Spinal cord (tissue), 10 donors: ENCODE measurements at places on chromosomes 3 and 15. TPM values are rescaled to one million over a fixed set of nuclear protein-coding genes. Genes with fewer than 3 reads are reported as not detected.
A peak's percentile ranks its signal among the peaks of the same experiment; 100 is the strongest.

The VIPR1 gene
- polyA plus RNA-seq = 1.5 TPM

The MOBP gene
- polyA plus RNA-seq = 318 TPM

The OSBPL10 gene
- polyA plus RNA-seq = 6.5 TPM

- no peaks in the 10 kb centered on the region for H3K27me3 ChIP-seq
- H3K4me1 ChIP-seq = no peaks in the 10 kb centered on the region
- no peak for DNase-seq
- H3K4me3 ChIP-seq = no peak overlapping the region
These were observed 233.5 kb downstream of the MYRIP start for GRCh38 chr3:40042752-40043443.

GRCh38 chr3:59753808-59754450 is 704.1 kb upstream of the CFAP20DC start:
- no peaks in the 10 kb centered on the region for H3K27me3 ChIP-seq
- H3K4me3 ChIP-seq = no peak overlapping the region
- H3K36me3 ChIP-seq = no peaks in the 10 kb centered on the region
- H3K27ac ChIP-seq = no peak overlapping the region
- H3K4me1 ChIP-seq = no peaks in the 10 kb centered on the region
- DNase-seq = no peak

DNA sequence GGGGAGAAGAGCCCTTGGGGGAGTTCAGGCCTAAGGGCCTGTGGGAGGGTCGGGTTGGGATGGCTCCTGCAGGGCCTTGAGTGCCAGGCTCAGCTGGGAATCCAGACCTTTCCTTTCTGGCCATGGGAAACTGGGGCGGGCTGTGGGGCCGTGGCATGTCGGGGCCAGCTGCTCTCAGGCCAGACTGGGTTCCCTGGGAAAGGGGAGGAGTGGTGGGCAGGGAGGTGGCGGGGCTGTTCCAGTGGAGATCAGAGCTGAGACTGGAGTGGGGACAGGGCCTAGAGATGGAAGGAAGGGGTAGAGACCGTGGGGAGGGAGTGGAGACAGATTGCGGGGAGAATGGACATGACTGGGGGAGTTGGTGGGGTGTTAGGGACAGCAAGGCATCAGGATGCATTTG is 20.3 kb downstream of the FBLN2 start:
- no peak overlapping the region for H3K4me3 ChIP-seq
- H3K27ac ChIP-seq = no peak overlapping the region
- no peaks in the 10 kb centered on the region for H3K27me3 ChIP-seq
- no peak for DNase-seq
- peaks cover 23% of the 10 kb centered on the region for H3K4me1 ChIP-seq

GRCh38 chr15:77185242-77185785 is 114.4 kb upstream of the TSPAN3 start:
- peaks cover under 1% of the 10 kb centered on the region for H3K36me3 ChIP-seq
- H3K4me3 ChIP-seq = no peak overlapping the region
- H3K27ac ChIP-seq = no peak overlapping the region

DNA sequence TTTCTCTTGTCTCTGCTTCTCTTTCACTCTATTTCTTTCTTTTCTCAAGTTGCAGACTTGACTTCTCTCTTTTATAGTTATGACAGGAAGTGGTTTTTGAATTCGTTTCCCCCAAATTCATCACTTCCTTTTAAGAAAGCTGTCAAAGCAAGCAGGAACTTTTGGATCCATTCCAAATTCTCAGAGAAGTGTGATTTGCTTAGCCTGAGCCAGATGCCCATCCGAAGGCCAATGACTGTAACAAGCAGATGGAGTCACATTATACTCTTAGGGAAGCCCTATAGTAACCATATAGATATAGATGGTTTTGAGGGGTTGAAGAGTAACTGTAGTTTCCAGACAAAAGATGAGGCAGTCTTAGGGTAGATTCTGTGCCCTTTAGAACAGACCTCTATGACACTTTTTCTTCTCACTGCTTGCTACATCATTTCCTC is 592.0 kb upstream of the KCNMB2 start:
- H3K4me3 ChIP-seq = no peak overlapping the region
- H3K27ac ChIP-seq = no peak overlapping the region
- H3K4me1 ChIP-seq = no peaks in the 10 kb centered on the region
- no peak for DNase-seq

GRCh38 chr15:90301707-90302300 is 36.3 kb downstream of the NGRN start:
- H3K27ac ChIP-seq = no peak overlapping the region
- peaks cover 13% of the 10 kb centered on the region for H3K4me1 ChIP-seq
- no peaks in the 10 kb centered on the region for H3K27me3 ChIP-seq
- no peak overlapping the region for H3K4me3 ChIP-seq
- no peak for DNase-seq

- no peaks in the 10 kb centered on the region for H3K27me3 ChIP-seq
- peaks cover 74% of the 10 kb centered on the region for H3K4me1 ChIP-seq
- peaks cover 62% of the 10 kb centered on the region for H3K36me3 ChIP-seq
- DNase-seq = no peak
These were observed at the start of gene HYAL2 for GRCh38 chr3:50322386-50323091. TSS of gene HYAL2 (minus strand) at chr3:50322745. CDS start at chr3:50320489, 2,256 bp downstream.

GRCh38 chr3:133955892-133956291 is 60.2 kb upstream of the RAB6B start:
- no peak overlapping the region for H3K27ac ChIP-seq
- no peaks in the 10 kb centered on the region for H3K27me3 ChIP-seq
- peaks cover 18% of the 10 kb centered on the region for H3K4me1 ChIP-seq
- H3K4me3 ChIP-seq = no peak overlapping the region
- no peak for DNase-seq
- no peaks in the 10 kb centered on the region for H3K36me3 ChIP-seq

DNA sequence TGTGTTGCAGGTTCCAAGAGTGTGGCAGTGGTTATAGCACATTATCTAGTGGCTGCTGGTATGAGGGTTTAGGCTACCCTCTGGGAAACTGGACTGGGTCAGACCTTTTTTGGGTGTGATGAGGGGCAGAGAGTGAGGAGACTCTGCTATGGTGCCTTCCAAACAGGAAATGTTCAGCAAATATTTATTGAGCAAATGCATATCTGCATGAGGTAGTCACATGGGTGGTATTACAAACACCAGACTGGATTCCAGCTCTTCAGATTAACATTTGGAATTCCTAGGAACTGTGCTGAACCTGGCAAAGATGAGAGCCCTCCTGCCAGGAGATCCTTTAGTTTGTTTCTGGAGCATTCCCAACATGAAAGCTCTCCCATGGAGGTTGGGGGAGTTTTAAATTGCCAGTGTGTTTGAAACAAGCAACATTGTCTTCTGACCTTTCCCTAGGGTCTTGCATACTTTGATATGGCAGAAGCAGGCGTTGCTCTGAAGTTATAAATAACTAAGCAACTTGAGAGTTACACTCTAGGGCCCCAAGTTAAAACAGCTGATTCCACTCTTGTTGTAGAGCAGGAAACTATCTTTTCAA is 341.2 kb upstream of the C2CD4B start:
- H3K27ac ChIP-seq = no peak overlapping the region
- no peak overlapping the region for H3K4me3 ChIP-seq
- H3K27me3 ChIP-seq = no peaks in the 10 kb centered on the region
- no peaks in the 10 kb centered on the region for H3K36me3 ChIP-seq
- H3K4me1 ChIP-seq = peaks cover 13% of the 10 kb centered on the region

GRCh38 chr15:77002436-77002835 is 7.5 kb downstream of the PSTPIP1 start:
- no peaks in the 10 kb centered on the region for H3K36me3 ChIP-seq
- DNase-seq = no peak
- peaks cover 4% of the 10 kb centered on the region for H3K4me1 ChIP-seq
- no peak overlapping the region for H3K27ac ChIP-seq

DNA sequence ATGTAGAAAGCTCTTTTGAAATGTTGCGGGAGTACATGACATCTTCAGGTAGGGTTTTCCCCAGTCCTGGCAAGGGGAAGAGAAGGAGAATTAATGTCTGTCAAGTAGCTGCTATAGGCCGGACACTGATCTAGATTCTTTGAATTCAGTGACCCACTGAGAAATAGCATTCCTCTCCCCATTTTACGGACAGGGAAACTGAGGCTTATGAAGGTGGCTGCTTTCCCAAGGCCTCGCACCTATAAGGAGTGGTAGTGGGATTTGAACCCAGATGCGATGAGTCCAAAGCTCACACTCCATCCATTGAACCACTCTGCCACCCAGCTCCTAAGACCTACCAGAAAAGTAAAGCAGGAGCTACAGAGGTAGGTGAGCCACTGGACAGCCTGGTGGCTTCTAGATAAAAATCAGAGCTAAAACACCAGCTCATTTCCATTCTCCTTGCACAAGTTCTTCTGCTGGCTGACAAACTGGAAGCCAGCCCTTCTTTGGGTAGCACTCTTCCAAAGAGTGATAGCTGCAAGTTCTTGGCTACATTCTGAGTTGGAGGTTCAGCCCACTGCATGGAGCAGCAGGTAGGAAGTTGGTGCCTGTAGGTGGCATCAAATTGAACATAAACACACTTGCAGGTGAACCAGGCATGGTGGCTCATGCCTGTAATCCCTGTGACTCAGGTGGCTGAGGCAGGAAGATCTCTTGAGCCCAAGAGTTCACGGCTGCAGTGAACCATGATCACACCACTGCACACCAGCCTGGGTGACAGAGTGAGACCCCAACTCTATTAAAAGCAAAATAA is 22.0 kb downstream of the ZNF710 start:
- no peak overlapping the region for H3K27ac ChIP-seq
- no peak for DNase-seq
- no peaks in the 10 kb centered on the region for H3K27me3 ChIP-seq

GRCh38 chr3:29385046-29385830 is 104.4 kb downstream of the RBMS3 start:
- DNase-seq = no peak
- H3K27ac ChIP-seq = no peak overlapping the region
- H3K36me3 ChIP-seq = no peaks in the 10 kb centered on the region
- no peaks in the 10 kb centered on the region for H3K27me3 ChIP-seq
- H3K4me1 ChIP-seq = no peaks in the 10 kb centered on the region
- no peak overlapping the region for H3K4me3 ChIP-seq

- no peaks in the 10 kb centered on the region for H3K27me3 ChIP-seq
- no peaks in the 10 kb centered on the region for H3K4me1 ChIP-seq
- H3K36me3 ChIP-seq = no peaks in the 10 kb centered on the region
- H3K27ac ChIP-seq = peak overlapping the region; percentile 83
These were observed 621.7 kb upstream of the AGTR1 start for GRCh38 chr3:148075771-148076716.

DNA sequence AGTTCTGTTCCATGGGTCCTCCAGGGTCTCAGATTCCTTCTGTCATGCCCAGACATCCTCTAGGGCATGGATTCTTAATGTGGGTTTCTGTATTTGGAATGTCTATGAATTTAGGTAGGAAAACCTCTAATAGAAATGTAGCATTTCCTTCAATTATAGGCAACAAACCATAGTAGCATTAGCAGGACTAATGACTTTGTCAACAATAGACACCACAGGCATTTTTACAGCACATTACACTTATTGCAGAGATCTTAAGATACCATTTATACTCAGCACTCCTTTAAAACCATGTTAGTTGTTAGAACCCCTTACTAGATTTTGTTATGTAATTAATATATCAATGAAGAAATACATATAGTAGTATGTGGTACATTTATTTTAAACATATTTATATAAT is 77.8 kb upstream of the TBC1D5 start:
- H3K4me3 ChIP-seq = no peak overlapping the region
- no peak overlapping the region for H3K27ac ChIP-seq
- H3K36me3 ChIP-seq = no peaks in the 10 kb centered on the region
- no peak for DNase-seq
- H3K4me1 ChIP-seq = no peaks in the 10 kb centered on the region

DNA sequence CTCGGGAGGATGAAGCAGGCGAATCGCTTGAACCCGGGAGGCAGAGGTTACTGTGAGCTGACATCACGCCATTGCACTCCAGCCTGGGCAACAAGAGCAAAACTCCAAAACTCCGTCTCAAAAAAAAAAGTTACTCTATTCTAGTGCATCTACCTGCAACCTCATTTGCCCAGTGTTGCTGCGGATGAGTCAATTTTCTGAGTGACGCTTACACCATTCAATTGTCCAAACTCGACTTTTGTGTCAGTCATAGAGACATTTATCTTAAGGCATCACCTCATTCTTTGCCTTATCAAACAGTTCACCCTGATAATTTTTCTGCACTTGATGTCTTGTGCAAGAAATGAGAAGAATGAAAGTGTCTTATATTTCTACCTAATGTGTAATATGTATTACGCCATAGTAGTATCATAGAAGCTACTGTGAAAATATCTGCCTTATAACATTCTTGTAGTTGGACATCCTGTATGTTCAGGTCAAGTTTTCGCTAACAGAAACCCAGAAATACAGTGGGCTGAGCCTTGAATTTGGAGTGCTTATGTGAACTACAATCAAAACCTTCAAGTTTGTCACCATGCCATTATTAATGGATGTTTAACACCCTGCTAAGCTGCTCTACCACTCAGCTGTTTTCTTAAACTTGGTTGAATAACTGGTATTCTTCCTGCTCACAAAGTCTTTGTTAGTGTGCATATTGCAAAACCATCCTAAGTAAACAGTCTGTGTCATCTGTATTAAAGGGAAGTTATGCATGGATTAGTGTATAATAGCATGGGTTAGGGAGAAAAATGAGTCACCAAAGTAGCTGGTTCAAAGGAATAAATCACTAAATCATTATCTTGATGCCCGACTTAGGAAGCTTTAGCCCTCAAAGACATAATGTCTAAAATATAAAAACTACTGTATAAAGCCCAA is 531.0 kb upstream of the NR2F2 start:
- H3K36me3 ChIP-seq = no peaks in the 10 kb centered on the region
- H3K4me1 ChIP-seq = no peaks in the 10 kb centered on the region
- no peaks in the 10 kb centered on the region for H3K27me3 ChIP-seq
- DNase-seq = no peak
- H3K4me3 ChIP-seq = no peak overlapping the region
- no peak overlapping the region for H3K27ac ChIP-seq

- DNase-seq = no peak
- no peaks in the 10 kb centered on the region for H3K27me3 ChIP-seq
- no peak overlapping the region for H3K4me3 ChIP-seq
These were observed 10.1 kb downstream of the CRTC3 start for GRCh38 chr15:90539789-90540188.

- no peak overlapping the region for H3K27ac ChIP-seq
- peaks cover 90% of the 10 kb centered on the region for H3K36me3 ChIP-seq
- no peaks in the 10 kb centered on the region for H3K27me3 ChIP-seq
- no peak overlapping the region for H3K4me3 ChIP-seq
These were observed 7.5 kb downstream of the POLG start for GRCh38 chr15:89327113-89327512.

GRCh38 chr3:109137761-109138160 is 1.2 kb downstream of the C3orf85 start:
- H3K36me3 ChIP-seq = no peaks in the 10 kb centered on the region
- H3K27me3 ChIP-seq = no peaks in the 10 kb centered on the region
- H3K27ac ChIP-seq = no peak overlapping the region
- no peak overlapping the region for H3K4me3 ChIP-seq
- no peaks in the 10 kb centered on the region for H3K4me1 ChIP-seq
- DNase-seq = no peak

DNA sequence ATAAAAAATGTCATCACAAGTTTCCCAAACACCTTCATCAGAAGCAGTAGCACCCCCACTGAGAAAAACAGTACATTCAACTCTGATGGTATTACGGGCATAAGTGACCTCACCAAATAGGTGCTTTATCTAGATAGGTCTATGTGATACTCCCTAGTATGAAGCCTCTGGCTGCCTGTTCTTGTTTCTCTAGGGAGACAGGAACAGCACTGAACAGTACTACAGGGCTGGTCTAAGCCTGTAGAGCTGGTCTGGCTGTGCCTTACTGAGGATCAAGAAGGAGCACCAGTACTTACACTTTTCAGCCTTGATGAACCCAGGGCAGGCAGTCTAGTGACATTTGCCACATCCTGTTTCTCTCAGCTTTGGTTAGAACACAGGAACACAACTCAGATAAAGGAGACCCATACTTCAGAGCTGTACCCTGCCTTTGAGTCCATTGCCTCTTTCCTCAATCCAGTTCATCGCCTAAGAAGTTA is 35.9 kb downstream of the OXNAD1 start:
- no peaks in the 10 kb centered on the region for H3K27me3 ChIP-seq
- H3K4me3 ChIP-seq = no peak overlapping the region
- peaks cover 19% of the 10 kb centered on the region for H3K4me1 ChIP-seq
- no peak for DNase-seq
- peaks cover 4% of the 10 kb centered on the region for H3K36me3 ChIP-seq
